ENCODE measurements at places on chromosomes 1 and 21.

DNA sequence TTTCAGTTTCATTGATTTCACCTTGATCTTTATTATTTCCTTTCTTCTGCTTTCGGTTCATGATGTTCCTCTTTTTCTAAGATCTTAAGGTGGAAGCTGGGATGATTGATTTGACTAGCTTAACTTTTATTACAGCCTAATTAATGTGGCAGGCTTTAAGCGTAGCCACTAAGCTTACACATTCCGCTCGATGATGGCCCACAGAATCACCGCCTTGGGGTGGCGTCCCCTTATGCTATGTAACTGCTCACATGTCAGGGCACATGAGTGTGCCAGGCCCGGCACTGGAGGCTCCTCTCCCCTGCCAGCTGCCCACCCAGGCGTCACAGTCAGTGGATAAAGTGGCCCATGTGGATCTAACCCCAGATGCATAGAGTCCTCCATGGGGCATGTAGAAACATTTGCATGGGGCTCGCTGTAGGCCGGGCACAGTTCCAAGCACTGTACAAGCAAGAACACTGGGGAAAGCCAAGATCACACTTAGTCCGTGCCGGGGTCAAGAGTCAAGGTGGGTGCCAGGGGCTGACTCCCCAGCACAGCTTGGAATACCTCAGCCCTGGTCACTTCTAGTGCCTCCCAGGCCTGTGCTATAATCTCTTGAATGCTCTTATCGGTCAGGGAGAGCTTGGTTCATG, 41.7 kb downstream of the PKNOX1 start:
- peak; percentile 57 for DNase-seq

- DNase-seq, result no peak
Measured at GRCh38 chr1:198467907-198468306, 72.6 kb downstream of the ATP6V1G3 start.

GRCh38 chr1:5428351-5428750, 563.9 kb downstream of the NPHP4 start:
- peak; percentile 39 for DNase-seq

GRCh38 chr1:214902636-214903320, 179.8 kb upstream of the KCNK2 start:
- DNase-seq, result no peak

DNA sequence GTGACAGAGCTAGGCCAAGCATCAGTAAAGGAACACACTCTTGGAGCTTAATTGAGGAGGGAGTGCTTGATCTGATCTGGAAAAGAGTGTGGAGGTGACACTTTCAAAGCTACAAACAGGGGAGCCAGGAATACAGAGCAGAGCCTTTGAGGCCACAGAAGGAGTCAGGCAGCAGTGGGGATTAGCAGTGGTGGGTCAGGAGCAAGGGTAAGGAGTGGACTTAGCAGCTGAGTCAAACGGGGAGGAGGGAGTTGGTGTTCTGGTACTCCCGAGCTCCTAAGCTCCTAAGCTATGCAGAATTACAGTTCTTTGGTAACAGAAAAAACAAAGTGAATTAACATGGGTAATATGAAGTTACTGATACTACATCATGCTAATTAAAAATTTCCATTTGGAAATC, 14.5 kb downstream of the RAB4A start:
- DNase-seq, result no peak

DNA sequence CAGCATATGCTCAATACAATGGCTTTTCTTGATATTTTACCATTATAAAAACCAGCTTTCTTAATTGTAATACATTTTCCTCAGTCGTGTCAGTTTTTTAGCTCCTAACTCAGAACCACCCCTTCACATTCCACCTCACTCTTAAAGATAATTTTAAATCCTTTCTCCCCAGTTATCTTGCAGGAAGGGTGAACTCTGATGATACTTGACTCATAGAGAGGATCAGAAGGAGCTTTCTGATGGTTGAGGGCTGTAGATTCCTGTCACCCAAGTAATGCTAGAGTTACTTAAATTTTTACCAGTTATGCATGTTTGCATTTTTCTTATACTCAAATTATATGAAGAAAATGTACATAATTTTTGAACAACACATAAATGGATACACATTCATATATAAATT, 233.7 kb downstream of the NCAM2 start:
- no peak for DNase-seq

DNA sequence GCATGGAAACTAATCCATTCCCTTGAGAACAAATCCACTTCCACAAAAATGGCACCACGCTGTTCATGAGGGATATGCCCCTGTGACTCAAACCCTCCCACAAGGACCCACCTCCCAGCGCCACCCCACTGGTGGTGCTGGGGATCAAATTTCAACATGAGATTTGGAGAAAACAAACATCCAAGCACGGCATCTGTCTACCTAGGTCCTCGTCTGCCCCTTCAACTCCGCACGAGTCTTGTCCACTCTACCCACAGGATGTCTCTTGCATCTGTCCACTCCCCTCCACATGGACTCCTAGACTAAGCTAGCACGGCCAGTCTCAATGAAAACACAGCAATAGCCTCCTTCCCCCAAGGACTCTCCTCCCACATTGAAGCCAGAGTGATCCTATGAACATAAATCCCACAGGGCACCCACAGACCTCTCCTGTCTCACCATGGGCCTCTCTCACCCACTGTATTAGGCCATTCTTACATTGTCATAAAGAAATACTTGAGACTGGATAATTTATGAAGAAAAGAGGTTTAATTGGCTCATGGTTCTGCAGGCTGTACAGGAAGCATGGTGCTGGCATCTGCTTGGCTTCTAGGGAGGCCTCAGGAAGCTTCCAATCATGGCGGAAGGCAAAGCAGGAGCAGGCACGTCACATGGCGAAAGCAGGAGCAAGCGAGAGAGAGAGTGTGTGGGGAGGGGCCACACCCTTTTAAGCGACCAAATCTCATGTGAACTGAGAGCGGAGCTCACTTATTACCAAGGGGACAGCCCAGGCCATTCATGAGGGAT, 101.4 kb downstream of the TOMM20 start:
- no peak for DNase-seq

Measured in SK-N-SH (cell line).